ENCODE measurements at places on chromosomes 3 and 15.

GRCh38 chr3:143170676-143171075, 51.1 kb downstream of the CHST2 start:
- DNase-seq: no peak

DNA sequence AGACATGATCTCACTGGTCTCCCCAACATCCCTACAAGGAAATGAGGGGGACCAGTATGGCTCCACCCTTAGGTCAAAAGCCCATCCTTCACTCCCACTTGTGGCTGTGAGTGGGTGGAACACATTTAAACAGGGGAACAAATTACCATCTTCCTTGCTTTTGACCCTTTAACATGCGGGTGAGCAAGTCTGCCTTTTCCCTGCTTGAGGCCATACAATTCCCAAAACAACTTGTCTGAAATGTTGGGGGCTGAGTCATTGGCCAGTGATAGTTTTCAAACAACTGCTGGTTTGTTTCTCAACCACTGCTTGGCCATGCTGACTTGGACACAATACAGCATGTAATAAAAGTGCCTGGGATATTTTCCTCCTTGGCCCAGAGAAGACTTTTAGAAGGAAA, 39.6 kb downstream of the COL8A1 start:
- DNase-seq: no peak

GRCh38 chr3:46423588-46423987, 16.5 kb downstream of the CCRL2 start:
- DNase-seq: no peak

DNA sequence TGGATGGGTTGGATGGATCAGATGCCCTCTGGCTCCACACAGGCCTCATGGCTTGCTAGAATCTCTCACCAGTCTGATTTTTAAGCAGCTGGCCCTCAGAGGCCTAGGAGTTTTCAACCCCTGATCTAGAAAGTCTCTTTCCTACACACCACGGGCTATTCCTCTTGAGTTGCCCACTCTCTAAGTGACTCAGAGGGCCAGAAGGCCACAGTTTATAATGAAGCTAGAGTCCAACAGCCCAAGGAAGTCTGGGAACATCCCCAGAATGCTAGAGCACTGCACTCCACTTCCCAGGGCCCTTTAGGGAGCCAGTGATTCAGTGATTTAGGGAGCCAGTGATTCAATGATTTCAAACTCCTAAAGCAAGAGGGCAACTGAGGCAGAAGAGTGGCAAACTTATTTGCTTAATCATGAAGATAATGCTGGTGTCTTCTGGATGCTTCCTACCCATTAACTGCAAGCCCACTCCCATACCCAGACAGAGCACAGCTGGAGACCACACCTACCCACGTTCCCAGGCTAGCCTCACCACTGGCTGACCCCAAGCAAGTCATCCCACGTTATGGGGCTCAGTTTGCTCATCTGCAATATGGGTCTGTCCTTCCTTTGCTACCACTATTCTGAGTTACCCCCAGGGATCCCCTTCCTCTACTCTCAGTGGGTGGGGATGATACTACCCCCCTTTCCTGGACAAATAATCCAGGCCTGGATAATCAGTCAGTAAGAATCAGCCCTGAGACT, 36.7 kb downstream of the ABTB1 start:
- DNase-seq: no peak

Data from GOT3 (cell line).